ENCODE measurements at places on chromosomes 6 and 20. TPM values are rescaled to one million over a fixed set of nuclear protein-coding genes. Genes with fewer than 3 reads are reported as not detected.

GRCh38 chr6:4957521-4958231 lies 46.2 kb downstream of the RPP40 start:
- DNase-seq = no peak

DNA sequence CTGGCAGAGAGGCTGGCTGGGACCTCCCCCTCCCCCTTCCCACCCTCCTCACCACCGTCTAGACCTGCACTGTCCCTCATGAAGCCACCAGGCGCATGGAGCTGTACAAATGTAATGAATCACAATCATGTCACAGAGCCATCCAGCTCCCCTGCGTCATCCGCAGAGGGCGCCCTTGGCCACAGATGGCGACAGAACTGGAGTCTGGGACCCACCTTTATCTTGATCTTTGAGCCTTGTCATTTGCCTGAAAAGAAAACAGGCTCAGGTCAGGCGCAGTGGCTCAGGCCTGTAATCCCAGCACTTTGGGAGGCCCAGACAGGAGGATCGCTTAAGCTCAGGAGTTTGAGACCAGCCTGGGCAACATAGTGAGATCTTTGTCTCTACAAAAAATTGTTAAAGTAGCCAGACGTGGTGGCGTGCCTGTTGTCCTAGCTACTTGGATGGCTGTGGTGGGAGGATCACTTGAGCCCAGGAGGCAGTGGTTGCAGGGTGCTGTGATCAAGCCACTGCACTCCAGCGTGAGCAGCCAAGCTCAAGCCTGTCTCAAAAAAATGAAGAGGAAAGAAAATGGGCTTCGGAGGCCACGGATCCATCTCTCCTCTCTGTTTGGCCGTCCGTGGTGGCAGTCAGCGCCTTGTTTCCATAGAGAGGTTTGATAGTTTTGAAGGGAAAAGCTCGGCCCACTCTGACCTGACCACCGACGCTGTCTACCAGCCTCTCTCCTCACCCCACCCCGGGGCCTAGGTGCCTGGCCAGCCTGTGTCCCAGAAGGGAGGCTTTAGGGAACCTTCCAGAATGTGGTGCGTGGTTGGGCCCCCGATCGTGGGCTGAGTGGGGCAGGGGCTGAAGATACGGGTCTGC lies 6.2 kb downstream of the COL9A3 start:
- no peak for DNase-seq

DNA sequence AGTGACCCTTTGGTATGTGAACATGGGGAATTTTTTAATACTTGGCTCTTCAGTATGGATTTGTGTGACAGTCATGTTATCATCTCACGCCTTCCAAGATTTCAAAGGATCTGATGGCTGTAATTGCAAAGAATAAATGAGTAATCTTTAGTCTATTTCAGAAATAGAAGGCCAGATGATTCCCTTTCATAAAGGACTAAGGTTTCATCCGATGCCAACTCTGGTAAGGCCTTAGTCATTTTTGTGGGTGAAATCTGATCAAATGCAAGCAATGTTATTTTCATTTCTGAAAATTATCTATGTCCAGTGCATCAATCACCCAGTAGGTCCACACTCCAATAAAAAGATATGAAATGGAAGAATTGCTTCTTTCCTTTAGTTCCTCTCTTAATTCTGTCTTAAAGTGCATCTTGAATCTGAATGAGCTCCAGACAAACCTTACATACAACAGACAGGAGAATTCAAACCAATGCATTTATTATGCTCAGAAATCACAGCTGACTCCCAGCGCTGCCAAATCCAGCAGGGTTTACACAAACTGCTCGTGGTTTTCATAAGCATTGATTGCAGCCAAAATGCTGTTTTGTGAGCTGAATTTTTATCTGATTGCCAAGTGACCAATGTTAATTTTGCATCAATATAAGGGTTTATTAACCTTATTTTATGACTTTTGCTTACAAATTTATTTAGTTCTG lies 565.2 kb upstream of the MARCKS start:
- DNase-seq = no peak

DNA sequence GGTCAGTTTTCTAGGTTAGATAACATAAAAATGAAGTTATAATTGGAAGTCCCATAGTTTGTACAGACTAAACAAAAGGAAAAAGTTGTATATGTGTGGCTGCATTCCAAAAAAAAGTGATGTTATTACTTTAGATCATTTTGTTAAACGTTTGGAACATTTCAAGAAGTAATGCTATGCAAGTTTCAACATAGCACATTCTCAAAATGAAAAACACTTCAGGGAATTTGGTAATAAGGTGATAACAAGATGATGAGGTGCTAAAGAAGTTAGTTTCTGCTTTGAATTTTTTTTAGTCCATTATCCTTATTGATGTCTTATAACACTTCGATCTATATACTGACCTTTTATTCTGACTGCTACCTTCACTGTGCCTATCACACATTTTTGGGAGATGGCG lies 250.7 kb downstream of the PHF3 start:
- no peak for DNase-seq

DNA sequence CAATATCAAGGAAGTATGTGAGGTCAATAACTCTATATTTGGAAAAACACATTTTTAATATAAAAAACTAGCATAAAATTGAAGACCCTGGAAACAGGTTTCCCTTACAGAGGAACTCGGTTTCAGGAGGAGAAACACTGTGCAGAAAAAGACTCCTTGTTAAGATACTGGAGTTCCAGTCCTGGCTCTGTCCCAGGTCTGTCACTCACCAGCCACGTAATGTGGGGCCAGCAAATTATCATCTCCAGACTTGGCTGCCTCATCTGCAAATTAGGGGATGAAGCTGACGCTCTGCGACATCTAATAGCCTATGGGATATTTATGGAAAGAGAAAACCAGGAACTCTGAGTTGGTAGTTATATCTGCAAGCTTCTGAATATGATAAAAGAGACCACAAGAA lies 702.7 kb downstream of the EPHA7 start:
- no peak for DNase-seq

- no peak for DNase-seq
These were observed 289 bp downstream of the FOXP4 start for GRCh38 chr6:41546475-41546865.

DNA sequence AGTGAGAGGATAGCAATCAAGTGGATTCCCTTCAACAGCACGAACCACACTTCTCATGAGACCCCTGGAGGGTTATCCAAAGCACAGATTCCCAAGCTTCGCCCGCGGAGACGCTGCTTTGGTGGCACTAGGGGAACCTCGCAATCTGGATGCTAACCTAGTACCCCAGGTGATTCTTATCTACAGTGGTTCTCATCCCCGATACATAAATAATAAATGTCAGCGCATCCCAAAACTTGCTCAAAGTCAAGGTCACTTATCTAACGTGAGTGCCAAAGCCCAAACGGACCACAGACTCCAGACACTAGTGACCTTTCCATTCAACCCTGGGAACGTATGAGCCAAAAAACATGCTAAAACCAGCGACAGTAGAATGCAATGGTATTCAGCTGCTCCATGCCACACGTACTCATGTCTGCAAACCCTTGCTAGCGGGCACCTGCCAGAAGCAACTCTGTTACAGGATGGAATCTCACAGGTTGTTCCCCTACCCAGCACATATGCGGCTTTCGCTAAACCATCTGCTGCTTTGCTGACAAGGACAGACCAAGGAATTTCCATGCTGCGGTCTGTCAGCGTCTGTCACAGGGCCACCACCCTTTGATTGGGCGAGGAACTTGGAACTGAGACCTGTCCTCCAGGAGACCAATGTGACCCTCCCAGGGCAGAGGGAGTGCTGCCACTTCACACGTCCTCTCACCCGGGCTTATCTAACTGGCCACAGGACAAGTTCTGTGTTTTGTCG lies 16.8 kb downstream of the MYLK4 start:
- DNase-seq = no peak

DNA sequence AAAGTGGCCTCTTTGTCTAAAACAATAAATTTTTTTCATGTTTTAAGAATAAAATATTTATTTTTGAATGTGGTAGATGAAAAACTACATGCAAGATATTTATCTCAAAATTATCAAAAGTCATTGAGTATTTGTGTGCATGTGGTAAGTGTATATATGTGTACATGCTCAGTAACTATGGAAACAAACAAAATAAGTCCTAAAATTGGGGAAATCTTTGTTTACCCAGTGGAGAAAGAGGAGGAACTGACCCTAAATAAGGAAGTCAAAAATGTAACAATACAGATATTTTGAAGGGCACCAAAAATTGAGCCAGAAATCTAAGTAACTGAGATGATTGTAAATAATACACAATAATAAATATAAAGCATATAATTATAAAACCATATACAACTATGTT lies 639.2 kb downstream of the MAFB start:
- no peak for DNase-seq

DNA sequence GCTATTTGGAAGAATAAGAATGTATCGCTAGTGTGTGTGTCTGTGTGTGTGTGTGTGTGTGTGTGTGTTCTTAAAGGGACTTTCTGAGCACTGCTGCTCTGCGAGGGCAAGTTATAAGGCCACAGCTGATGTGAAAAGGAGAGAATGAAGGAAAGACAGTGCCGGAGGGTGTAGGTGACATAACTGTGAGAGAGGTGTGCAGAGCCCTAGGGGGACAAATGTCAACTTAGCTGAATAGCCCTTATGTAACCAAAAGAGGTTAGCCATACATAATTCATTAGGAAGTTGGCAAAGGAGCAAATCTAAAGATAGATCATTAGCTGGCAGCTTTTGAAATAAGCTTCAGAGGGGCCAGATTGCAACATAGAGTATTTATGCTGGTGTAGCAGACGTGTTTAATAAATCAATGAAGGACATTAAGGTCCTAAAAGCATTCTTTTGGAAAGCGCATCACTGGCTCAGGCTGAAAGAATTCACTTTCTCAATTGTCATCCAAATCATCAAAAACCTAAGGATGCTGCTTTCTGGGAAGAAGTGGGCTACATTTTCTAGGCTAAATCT lies 81.0 kb downstream of the NDUFAF5 start:
- no peak for DNase-seq

DNA sequence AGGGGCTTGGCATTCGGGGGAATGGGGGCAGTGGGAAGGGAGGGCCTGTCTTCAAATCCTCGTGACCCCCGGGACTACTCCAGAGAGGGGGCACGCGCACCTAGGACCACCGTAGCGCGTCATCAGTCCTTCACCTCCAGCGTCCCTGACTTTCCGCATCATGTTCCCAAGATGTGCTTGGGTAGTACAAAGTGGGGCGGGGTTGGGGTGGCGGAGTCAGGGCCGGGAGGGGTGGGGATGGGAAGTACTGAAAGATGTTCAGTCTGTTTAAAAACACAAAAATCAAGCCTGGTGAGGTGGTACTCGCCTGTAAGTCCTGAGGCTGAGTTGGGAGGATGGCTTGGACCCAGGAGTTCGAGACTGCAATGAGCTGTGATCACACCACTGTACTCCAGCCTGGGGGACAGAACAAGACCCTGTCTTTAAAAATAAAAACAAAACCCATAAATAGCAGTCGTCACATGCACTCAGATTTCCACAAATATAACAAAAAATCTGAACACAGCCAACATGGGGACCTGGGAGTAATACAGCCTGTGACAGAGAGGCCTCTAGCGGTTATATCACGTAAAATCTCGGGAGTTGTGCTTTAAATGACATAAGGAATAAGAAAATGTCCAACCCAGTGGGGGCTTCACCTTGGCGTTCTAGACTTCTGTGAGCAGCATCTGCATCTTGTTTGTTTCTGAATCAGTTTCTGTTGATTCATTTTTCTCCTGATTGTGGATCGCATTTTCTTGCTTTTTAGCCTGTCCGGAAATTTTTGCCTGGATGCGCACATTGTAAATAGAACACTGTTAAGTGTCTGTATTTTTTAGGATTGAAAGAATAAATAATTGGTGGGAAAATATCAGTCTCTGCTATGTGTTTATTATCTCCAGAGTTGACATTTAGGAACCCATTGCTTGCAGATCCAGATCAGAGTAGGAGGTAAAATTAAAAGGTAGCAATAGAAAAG lies 698 bp upstream of the LRP11 start:
- DNase-seq = no peak

DNA sequence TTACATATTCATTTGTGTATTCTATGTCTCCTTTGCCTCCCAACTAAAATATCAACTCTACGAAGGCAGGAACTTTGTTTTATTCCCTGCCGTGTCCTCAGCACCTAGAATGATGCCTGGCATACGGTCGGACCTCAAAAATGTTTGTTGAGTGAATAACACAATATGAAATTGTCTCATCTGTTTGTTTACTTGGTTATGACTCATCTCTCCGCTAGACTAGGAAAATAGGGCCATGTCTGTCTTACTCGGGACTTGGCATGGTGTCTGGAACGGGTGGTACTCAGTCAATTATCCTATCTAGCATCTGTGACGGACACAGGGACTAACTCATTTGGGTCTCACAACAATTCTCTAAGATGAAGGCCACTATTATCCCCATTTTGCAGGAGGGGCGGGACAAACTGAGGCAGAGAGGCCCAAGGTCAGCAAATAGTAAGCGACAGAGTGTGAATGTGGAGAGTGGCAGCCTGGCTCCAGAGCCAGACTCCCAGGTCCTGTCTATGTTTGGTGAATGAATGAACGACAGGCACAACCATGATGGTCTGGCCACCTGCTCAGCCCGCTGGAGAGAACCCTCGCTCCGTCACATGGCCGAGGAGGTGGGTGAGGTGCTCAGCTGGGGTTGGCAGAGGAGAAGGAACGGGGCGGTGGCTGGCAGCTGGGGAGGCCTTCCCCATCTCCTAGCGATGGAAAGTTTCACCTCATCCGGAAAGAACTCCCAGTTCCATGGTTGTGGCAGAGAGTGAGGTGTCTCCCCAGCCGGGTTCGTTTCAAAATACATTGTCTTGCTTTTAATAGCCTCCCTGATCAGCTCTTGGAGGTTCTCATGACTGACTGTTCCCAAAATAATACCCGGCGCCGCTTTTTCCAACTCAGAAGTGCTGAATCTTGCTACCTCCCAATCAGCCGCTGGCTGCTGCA lies 27.6 kb upstream of the NFATC2 start:
- no peak for DNase-seq

- no peak for DNase-seq
These were observed 3.8 kb upstream of the PDYN start for GRCh38 chr20:1997483-1998192.

- DNase-seq = no peak
These were observed 132.6 kb upstream of the MTHFD1L start for GRCh38 chr6:150732765-150733539.

GRCh38 chr6:155126727-155127439 lies 131.8 kb downstream of the TIAM2 start:
- no peak for DNase-seq

Gene OR2B6
- not detected for total RNA-seq

Gene AGER
- total RNA-seq = 1.9 TPM

Gene ZBP1
- not detected for total RNA-seq

Gene RUNX2
- 0.83 TPM for total RNA-seq

Gene VGLL2
- not detected for total RNA-seq

Gene SLC2A4RG
- total RNA-seq = 25.8 TPM

Gene BPIFB1
- total RNA-seq = not detected
